ENCODE measurements at places on chromosomes 7 and 10.

- peak; percentile 69 for DNase-seq
Observed at GRCh38 chr10:133274751-133275683, 1.7 kb downstream of the ADAM8 start.

DNA sequence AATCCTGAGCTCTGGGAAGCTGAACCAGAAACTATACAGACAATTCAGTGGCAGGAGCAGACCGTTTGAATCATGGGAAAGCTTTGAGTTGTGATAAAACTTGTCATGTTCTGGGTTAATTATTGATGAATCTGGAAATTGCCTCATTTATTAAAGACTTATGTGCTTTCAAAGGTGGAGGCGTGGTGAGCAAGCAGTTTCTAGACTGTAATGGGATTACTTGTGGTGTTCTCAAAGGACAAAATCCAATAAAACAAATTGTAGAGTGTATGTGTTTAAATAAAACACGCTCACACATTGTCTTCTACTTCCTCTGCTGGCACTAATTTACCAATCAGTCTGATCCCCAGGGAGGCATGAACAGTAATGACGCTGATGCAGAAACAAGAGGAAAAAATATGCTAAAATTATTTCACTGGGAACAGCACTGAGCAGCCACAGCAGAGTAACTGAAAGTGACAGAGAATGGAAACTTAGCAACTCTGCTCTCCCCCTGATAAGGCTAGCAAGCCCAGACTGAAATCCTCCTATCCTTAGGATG is 25.1 kb downstream of the PARD3 start:
- DNase-seq: no peak

DNA sequence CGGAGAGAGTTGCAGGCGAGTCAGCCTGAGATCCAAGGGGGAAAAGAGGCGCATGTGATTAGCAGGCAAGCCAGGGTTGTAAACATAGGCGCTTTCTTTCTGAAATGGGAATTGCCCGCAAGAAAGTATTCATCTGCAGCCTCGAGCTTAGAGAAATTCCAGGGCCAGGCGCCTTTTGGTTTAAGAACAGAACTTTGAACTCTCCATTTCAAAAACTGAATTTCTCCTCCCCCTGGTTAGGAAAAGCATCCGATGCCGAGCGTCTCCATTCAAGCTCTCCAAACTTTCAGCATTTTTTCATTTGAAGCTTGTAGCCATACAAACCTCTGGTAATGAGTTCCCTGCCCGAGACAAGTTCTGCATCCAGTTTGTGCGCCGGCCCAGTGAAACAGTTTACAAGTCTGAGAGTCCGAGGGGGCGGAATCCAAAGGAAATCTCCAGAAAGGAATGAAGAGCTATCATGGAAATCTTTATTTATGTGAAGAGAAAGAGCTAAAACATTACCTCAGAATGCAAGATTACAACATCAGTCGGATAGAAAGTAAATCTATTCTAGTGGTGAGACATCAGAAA is 69.9 kb downstream of the FAM204A start:
- DNase-seq: no peak

- DNase-seq: no peak
Observed at GRCh38 chr7:132270517-132270916, 305.8 kb downstream of the PLXNA4 start.

GRCh38 chr10:103896225-103896624 is 21.8 kb downstream of the STN1 start:
- DNase-seq: no peak

- DNase-seq: no peak
Observed at GRCh38 chr7:36809086-36809485, 84.8 kb upstream of the AOAH start.

- DNase-seq: no peak
Observed at GRCh38 chr10:128843972-128844371, 623.1 kb upstream of the MGMT start.

GRCh38 chr10:28077889-28078288 is 79.0 kb upstream of the ODAD2 start:
- DNase-seq: no peak

DNA sequence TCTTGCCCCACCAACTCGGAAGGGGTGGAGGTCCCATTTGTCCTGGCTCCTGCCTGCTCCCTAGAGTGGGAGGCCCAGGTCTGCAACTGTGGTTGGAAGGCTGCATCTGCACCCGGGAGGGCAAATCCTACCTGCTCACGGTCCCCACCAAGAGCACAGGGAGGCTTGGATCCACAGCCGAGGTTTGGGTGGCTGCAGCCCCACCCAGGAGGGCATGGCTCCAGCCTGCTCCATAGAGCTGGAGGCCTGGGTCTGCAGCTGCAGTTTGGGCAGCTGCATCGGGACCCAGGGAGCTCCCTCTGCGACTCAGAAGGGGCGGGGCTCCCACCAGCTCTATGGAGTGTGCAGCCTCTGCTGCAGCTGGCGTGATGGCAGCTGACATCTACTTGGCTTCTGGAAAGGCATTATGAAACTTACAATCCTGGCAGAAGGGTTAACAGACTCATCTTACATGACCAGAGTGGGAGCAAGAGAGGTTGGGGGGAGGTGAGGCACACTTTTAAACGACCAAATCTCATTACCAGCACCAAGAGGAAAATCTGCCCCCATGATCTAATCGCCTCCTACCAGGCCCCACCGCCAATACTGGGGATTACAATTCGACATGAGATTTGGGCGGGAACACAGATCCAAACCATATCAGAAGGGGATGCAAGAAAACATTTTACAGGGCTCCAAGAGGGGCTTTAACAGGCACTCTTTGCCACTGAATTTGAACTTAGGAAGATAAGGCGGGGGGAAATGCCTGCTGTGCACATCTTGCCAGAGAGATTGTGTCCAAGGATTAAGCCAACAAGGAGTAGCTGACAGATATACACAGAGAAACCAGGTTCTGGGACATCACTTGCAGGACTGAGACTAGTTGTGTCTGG is 8.2 kb upstream of the BLVRA start:
- no peak for DNase-seq

DNA sequence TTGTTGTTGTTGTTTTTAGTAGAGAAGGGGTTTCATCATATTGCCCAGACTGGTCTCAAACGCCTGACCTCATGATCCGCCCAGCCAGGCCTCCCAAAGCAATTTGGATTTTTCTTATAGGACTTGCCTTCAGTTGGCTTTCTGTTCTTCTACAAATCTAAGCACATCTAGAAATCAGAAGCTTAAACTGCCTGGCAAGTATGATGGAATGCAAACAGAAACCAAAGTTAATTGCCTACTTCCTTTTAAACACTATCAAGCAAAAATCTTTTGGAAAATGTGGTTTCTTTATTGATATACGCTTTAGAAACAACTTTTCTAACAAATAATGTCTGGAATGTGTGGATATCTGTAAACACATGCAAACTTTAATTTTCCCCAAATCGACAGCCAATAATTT is 64.9 kb downstream of the USP6NL start:
- DNase-seq: no peak

DNA sequence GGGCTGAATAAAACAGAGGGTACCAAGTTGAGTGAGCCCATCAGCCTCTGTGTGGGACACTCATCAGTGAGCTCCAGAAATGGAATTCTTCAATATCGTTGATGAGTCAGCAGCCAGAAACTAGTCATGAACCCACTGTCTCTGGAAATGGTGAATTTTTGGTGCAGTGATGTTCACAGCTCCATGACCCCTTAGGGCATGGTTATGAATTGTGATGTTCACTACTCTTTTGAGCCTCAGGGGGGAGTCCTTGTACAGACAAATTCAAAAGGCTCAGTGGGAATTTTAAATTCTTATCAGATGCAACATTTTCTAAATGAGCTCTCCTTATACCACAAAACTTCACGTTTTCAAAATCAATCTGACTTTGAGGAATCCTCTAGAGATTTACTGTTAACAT is 335.7 kb downstream of the PHTF2 start:
- no peak for DNase-seq

DNA sequence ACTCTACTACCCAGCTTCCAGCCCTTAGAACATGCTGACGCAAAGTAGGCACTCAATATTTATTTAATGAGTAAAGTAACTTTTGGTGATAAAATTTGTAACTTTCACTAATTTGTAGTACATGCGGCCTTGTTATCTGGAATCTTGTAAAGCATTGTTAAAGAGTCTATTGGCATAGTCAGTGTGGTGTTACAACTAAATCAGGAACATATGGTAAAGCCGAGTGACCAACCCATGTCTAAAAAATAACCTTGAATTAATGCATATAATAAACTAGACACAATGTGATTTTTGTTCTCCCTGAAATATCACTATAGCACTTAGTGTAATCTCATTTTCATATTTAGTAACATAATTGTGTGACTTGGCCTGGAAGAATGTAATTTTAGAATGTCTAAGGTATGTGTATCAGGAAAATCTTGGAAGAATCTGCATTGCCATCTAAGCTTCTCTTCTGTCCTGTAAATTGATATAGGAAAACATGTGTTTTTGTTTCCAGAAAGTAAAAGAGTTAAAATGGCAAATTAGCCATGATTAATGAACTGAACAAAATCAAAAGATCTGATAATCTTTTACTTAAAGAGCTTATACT is 256.7 kb upstream of the GNAI1 start:
- DNase-seq: no peak

DNA sequence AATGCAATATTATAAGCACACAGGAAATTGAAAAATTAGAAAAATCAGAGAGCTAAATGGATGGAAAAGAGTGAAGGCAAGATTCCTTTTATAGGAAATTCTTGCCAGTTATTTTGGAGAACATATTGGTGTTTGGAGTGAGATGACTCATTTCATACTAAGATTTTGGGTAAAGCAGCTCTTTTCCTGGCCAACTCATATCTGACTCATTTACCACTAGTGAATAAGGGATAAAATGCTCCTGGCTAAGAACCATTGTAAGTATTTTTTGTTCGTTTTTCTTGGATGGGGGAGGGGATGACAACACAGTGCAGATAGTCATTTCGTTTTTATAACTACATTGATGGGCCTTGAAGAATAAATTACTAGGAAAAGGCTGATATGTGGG is 139.3 kb downstream of the TWIST1 start:
- no peak for DNase-seq

- DNase-seq: no peak
Observed at GRCh38 chr7:20395104-20395503, 64.4 kb downstream of the ITGB8 start.

DNA sequence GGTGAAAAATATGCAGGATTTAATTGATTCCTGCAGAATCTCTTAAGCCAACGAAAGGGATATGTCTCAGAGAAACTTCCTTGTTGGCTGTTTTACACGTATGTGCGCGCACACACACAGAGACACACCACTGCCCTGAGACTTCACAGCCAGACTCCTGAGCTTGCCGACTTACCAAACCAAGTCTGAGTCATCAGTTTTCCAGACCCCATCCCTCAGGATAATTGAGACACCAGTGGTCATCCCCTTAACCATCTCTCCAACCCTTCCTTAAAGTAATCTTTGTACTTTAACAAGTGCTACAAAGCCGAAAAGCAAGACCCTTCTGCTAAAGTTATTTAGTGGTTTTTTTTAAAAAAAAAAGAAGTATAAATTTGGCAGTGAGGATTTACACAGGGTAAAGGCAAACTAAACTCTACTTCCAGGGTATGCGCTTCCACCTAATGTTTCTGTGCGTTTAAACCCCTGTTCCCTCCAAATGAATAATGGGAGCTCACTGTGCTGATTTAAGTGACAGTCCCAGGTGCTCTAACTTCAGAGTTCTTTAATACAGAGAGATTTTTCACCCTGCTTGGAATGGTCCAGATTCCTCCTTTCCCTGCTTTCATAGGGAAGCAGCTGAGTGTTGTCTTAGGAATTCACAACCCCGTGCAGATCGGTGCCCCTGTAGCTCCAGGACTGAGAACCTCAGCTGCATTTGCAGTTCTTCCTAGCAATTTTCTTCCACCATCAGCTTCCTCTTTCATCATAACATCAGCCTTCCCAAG is 198.5 kb downstream of the INHBA start:
- DNase-seq: no peak

GRCh38 chr7:27419581-27420177 is 177.1 kb downstream of the EVX1 start:
- no peak for DNase-seq

DNA sequence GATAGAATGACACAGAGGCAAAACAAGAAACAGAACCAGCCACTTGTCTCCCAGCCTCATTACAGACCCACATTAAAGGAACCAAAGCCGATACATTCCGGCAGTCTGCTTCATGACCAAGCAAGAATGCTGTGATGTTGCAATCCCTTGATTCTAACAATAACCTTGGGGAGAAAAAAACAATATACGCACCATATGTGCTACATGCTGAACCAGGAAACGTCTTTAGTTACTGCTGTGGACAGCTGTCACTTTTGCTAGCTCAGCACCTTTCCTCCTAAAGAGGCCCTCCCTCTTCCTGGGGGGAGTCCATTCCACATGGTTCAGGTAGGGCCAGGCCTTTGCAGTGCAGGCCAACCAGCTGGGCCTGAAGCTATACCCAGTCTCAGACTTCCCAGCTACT is 79.1 kb downstream of the PRTFDC1 start:
- DNase-seq: no peak

- no peak for DNase-seq
Observed at GRCh38 chr7:111282626-111283025, 191.7 kb downstream of the LRRN3 start.

- DNase-seq: no peak
Observed at GRCh38 chr10:112960151-112960681, 10.2 kb downstream of the TCF7L2 start.

DNA sequence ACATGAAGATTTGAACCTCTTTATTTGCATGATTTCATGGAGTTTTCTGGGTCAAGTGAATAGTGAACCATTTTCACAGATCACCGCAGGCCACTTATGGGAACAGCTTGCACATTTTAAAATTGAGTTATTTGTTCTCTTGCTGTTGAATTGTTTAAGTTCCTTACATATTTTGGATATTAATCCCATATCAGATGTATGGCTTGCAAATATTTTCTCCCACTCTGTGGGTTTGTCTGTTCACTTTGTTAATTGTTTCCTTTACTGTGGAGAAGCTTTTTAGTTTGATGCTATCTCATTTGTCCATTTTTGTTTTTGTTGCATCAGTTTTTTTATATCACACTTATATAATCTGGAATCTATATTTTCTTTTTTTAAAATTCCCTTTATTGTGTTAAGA is 14.1 kb upstream of the ZC3HAV1L start:
- DNase-seq: no peak

- DNase-seq: no peak
Observed at GRCh38 chr7:71723859-71724258, 591.9 kb downstream of the GALNT17 start.

GRCh38 chr10:71597821-71598498 is 121.6 kb downstream of the C10orf105 start:
- no peak for DNase-seq

DNA sequence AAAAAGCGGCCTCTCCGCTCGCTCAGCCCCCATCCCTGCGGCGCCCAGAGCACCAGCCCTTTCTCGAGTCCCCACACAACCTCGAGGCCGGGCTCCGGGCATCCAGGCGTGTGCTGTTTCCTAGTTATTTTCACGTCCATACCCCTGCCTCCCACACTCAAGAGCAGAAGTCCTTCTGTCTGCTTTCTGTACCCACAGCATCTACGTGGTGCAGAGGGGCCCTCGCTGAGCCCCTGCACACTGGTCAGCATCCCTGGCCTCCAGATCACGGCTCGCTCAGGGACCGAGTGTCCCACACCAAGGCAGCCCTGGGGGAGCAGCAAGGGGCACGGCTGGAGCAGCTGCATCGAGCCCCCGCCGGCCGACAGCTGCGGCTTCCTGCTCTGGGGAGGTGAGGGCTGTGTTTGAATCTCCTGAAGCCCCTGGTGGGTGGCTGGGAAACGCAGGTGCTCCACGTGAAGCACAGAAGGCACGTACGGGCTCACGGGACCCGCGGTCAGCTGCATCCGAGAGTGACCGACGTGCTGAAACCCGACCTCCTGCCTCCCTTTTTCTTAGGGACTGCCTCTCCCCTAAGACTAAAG is 333.1 kb downstream of the DNAJB6 start:
- DNase-seq: no peak

- DNase-seq: no peak
Observed at GRCh38 chr7:140078392-140078791, 15.6 kb upstream of the PARP12 start.

All from stimulated activated CD4-positive, alpha-beta T cell treated with anti-CD3 and anti-CD28 coated beads, TNF-alpha, amount 100 ng/mL, for 4 hours (primary cell).